Esophagus muscularis mucosa (tissue), 4 donors: ENCODE measurements at places on chromosomes 7 and 10. TPM values are rescaled to one million over a fixed set of nuclear protein-coding genes. Genes with fewer than 3 reads are reported as not detected.

GRCh38 chr7:29988424-29989256 is 961 bp downstream of the SCRN1 start:
- peaks cover 38% of the 10 kb centered on the region for H3K4me1 ChIP-seq
- no peak for DNase-seq
- H3K27ac ChIP-seq, result peak overlapping the region; percentile 96
- no peaks in the 10 kb centered on the region for H3K27me3 ChIP-seq
- no peaks in the 10 kb centered on the region for H3K36me3 ChIP-seq

NPFFR1 gene
- not detected for total RNA-seq

GRCh38 chr10:23912884-23913404 is 296.0 kb upstream of the KIAA1217 start:
- H3K4me1 ChIP-seq, result no peaks in the 10 kb centered on the region
- no peaks in the 10 kb centered on the region for H3K27me3 ChIP-seq
- H3K27ac ChIP-seq, result no peak overlapping the region
- H3K4me3 ChIP-seq, result no peak overlapping the region

ADARB2 gene
- 3.7 TPM for total RNA-seq

- DNase-seq, result no peak
- peaks cover 12% of the 10 kb centered on the region for H3K4me1 ChIP-seq
- H3K27ac ChIP-seq, result no peak overlapping the region
- no peak overlapping the region for H3K4me3 ChIP-seq
These were observed 42.6 kb downstream of the ZNF273 start for GRCh38 chr7:64945503-64946175.

- H3K4me3 ChIP-seq, result no peak overlapping the region
- no peak for DNase-seq
- no peaks in the 10 kb centered on the region for H3K4me1 ChIP-seq
- no peaks in the 10 kb centered on the region for H3K27me3 ChIP-seq
- H3K27ac ChIP-seq, result no peak overlapping the region
These were observed 30.6 kb upstream of the TAX1BP1 start for GRCh38 chr7:27709137-27710075.

GRCh38 chr7:153245809-153246208 is 486.3 kb downstream of the ACTR3B start:
- peak; percentile 81 for DNase-seq
- H3K36me3 ChIP-seq, result no peaks in the 10 kb centered on the region
- H3K4me1 ChIP-seq, result no peaks in the 10 kb centered on the region
- H3K27ac ChIP-seq, result no peak overlapping the region

- no peak overlapping the region for H3K4me3 ChIP-seq
- no peak overlapping the region for H3K27ac ChIP-seq
- H3K27me3 ChIP-seq, result no peaks in the 10 kb centered on the region
These were observed 42.7 kb downstream of the PAXIP1 start for GRCh38 chr7:154960063-154960790.

- DNase-seq, result no peak
- no peaks in the 10 kb centered on the region for H3K27me3 ChIP-seq
- H3K27ac ChIP-seq, result no peak overlapping the region
- H3K4me1 ChIP-seq, result no peaks in the 10 kb centered on the region
- H3K4me3 ChIP-seq, result no peak overlapping the region
- H3K36me3 ChIP-seq, result no peaks in the 10 kb centered on the region
These were observed 20.1 kb upstream of the MDFIC start for GRCh38 chr7:114901771-114902170.

- no peak overlapping the region for H3K27ac ChIP-seq
- no peaks in the 10 kb centered on the region for H3K36me3 ChIP-seq
- no peaks in the 10 kb centered on the region for H3K27me3 ChIP-seq
- DNase-seq, result no peak
- H3K4me3 ChIP-seq, result no peak overlapping the region
- no peaks in the 10 kb centered on the region for H3K4me1 ChIP-seq
These were observed 13.8 kb downstream of the PTTG1IP2 start for GRCh38 chr7:90483251-90483650.

DNA sequence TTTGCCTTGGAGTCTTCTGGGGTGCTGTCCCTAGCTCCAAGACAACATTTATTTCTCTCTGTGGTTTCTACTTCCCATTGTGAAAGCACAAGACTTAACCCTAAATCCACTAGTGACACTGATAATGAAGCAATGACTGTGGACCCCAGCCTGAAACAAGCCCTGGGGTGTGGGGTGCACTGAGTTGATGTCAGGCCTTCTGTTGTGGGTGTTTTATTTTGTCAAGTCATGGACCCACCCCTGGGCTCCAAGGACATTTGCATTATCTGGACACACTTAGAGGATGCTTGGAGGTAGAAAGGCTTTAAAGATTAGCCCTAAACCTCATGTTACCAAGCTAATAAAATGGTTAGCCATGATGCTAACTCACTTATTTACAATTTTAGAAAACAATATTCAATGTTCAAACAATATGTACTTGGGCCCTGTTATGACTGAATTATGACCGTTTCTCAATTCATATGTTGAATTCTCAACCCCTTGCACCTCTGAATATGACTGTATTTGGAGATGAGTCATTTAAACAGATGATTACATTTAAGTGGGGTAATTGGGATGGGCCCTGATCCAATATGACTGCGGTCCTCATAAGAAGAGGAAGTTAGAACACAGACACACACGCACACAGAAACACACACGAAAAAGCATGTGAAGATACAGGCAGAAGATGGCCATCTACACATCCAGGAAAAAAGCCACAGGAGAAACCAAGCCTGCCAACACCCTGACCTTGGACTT is 137.2 kb upstream of the IGFBP3 start:
- no peak overlapping the region for H3K27ac ChIP-seq
- no peak for DNase-seq
- no peaks in the 10 kb centered on the region for H3K36me3 ChIP-seq
- H3K4me3 ChIP-seq, result no peak overlapping the region
- peaks cover 6% of the 10 kb centered on the region for H3K4me1 ChIP-seq

ZNF12 gene
- 23.8 TPM for total RNA-seq

GRCh38 chr10:71638064-71638821 is 81.3 kb downstream of the C10orf105 start:
- no peaks in the 10 kb centered on the region for H3K36me3 ChIP-seq
- DNase-seq, result no peak
- no peak overlapping the region for H3K4me3 ChIP-seq

CALML3 gene
- not detected for total RNA-seq

GRCh38 chr10:104937567-104937966 is 296.5 kb downstream of the SORCS3 start:
- no peaks in the 10 kb centered on the region for H3K4me1 ChIP-seq
- H3K4me3 ChIP-seq, result no peak overlapping the region
- H3K36me3 ChIP-seq, result no peaks in the 10 kb centered on the region
- H3K27me3 ChIP-seq, result no peaks in the 10 kb centered on the region
- H3K27ac ChIP-seq, result no peak overlapping the region
- DNase-seq, result no peak

BUD23 gene
- total RNA-seq, result 51.5 TPM

DNA sequence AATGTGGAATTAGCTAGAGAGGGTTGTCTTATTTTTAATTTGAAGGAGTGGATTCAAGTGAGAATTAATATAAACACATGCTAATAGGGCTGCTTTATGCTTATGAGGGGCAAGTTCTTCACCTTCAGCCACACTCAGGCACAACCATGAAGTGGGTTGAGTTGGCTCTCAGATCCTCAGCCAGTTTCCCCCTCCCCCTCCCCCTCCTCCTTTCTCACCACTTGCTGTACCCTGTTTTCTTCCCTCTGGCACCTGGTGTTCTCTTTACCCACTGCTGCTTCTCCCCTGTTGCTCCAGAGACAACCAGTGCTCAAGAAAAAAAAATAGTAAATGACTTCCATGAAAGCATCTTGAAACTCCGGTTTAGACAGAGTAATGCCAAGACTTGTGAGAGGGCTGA is 1083.3 kb downstream of the CNTNAP2 start:
- H3K4me1 ChIP-seq, result no peaks in the 10 kb centered on the region
- H3K36me3 ChIP-seq, result no peaks in the 10 kb centered on the region
- H3K4me3 ChIP-seq, result no peak overlapping the region
- H3K27ac ChIP-seq, result no peak overlapping the region
- DNase-seq, result no peak
- no peaks in the 10 kb centered on the region for H3K27me3 ChIP-seq

DNA sequence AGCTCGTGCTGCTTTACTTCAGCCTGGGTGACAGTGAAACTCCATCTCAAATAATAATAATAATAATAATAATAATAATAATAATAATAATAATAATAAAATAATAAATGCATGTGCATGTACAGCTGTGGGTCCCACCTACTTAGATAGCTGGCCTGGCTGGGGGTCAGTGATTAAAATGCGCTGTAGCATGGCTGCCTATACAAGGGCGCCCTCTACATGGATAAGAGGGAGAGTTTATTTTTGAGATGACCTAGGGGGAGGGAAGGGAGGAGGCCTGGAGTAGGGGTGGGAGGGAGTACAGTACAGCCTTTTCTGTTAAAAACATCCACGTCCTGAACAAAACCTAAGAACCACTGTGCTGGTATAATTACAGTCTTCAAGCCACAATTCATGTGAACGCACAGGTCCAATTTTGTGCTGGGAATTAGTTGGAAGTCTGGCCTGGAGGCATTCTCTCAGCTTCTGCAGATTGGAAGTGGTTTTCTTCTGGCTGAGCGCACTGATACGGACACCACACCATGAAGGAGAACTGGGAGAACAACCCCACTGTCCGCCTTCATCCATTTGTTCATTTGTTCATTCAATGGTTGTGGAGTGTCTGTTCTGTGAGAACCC is 146.5 kb downstream of the TMEM178B start:
- H3K27ac ChIP-seq, result no peak overlapping the region
- H3K4me3 ChIP-seq, result no peak overlapping the region
- DNase-seq, result no peak
- H3K36me3 ChIP-seq, result no peaks in the 10 kb centered on the region
- no peaks in the 10 kb centered on the region for H3K4me1 ChIP-seq
- no peaks in the 10 kb centered on the region for H3K27me3 ChIP-seq

RTKN2 gene
- total RNA-seq, result 0.11 TPM

GRCh38 chr7:142414135-142414534 is 156.3 kb upstream of the PRSS58 start:
- no peak overlapping the region for H3K27ac ChIP-seq
- no peaks in the 10 kb centered on the region for H3K36me3 ChIP-seq
- H3K4me1 ChIP-seq, result no peaks in the 10 kb centered on the region

- H3K27ac ChIP-seq, result peak overlapping the region; percentile 94
- no peak for DNase-seq
- H3K27me3 ChIP-seq, result no peaks in the 10 kb centered on the region
- H3K36me3 ChIP-seq, result no peaks in the 10 kb centered on the region
- H3K4me3 ChIP-seq, result peak overlapping the region; percentile 99
- H3K4me1 ChIP-seq, result peaks cover 28% of the 10 kb centered on the region
These were observed 581 bp upstream of the GLCCI1 start for GRCh38 chr7:7967886-7968543.

PLEKHS1 gene
- not detected for total RNA-seq

GRCh38 chr7:20557116-20557515 is 58.4 kb upstream of the ABCB5 start:
- H3K27ac ChIP-seq, result no peak overlapping the region
- H3K27me3 ChIP-seq, result no peaks in the 10 kb centered on the region
- no peaks in the 10 kb centered on the region for H3K4me1 ChIP-seq

ACTR3C gene
- 4.3 TPM for total RNA-seq
